ENCODE measurements at places on chromosomes 3 and 15.

DNA sequence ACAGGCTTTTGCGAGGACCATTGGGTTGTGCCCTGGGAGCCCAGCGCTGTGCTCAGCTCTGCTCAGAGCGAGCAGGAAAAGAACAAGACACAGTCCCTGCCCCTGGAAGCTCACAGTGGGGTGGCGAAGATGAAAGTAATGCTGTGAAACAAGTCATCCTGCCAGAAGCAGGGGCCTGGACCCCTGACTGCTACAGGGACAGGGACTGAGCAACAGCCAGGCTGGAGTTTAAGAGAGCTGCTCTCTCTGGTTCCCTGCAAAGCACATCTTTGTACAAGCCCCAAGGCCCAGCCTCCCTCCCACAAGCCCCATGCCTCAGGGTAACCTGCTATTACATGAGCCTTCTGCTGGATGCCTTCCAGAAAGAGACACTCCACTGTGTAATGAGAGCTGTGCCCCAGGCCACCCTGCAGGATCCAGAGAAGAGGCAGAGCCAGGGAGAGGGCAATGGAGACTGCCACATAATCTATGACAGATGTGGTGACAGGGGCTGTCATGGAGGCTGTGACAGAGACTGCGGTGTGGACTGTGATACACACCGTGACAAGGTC lies 7.1 kb upstream of the HCN4 start:
- DNase-seq, result no peak

DNA sequence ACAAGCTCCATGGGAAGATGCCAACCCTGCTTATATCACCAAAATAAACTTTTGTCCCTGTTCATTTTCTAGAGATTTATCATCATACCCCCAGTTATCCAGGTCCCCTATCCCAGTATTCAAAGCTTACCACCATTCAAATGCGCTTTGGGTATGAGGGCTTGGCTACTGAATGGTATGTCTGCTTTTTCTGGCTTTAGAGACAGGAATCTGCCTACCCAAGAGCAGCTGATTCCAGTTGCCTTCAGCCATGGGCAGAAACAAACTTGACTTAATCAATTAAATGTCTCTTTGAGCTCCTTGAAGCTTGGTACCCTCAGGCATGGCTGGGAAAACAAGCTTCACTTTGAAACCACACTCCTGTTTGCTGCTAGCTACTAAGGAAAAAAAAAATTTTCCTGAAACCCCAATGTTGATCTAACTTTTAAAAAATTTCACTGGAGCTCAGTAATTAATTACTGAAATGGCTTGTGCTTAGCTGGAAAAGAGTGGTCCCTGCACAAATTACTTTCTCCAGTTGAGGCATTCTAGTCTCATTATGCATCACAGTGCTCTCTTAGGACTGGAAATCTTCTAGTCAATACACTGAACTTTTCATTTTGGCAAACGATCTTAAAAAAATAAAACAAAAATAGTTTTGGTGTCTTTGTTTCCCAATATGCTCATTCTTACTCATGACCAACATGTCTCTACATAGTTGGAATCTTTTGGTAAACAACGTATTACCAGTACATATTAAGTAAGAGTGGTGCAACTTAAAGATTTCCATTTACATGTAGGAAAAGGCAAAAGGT lies 242.8 kb downstream of the DTWD1 start:
- DNase-seq, result no peak

- no peak for DNase-seq
These were observed 19.1 kb downstream of the GPR160 start for GRCh38 chr3:170056710-170057454.

- no peak for DNase-seq
These were observed 352.4 kb upstream of the ZNF385D start for GRCh38 chr3:22103423-22103822.

- DNase-seq, result no peak
These were observed 519 bp downstream of the ASB7 start for GRCh38 chr15:100602823-100603393.

DNA sequence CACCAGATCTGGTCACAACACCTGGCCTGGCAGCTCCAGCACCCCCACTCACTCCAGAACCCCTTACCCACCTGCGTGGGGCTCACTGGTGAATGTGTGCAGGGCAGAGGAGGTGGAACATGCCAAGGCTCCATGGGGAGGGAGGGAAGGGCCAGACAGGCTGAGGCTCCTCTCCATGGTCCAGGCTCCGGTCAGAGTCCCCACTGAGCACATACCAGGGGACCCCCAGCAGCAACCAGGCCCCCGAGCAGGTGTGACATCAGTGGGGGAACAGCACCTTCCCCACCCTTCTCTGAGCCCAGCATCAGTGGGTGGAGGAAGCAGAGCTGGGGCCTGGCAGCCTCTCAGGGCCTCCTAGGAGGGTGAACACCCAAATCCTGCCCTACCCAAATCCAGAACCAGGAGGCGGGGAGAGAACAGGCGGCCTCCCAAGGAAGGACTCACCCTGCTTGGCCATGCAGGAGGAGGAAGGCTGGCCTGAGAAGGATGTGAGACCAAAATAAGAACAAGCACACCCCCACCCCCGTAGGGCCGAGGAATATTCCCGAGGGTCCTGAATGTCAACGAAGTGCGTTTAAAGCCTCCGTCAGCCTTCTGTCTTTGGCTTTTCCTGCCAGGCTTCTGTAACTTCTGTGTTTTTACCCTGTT lies 1.1 kb upstream of the GP9 start:
- no peak for DNase-seq

- DNase-seq, result no peak
These were observed 64.4 kb upstream of the TBC1D5 start for GRCh38 chr3:17806876-17807275.

DNA sequence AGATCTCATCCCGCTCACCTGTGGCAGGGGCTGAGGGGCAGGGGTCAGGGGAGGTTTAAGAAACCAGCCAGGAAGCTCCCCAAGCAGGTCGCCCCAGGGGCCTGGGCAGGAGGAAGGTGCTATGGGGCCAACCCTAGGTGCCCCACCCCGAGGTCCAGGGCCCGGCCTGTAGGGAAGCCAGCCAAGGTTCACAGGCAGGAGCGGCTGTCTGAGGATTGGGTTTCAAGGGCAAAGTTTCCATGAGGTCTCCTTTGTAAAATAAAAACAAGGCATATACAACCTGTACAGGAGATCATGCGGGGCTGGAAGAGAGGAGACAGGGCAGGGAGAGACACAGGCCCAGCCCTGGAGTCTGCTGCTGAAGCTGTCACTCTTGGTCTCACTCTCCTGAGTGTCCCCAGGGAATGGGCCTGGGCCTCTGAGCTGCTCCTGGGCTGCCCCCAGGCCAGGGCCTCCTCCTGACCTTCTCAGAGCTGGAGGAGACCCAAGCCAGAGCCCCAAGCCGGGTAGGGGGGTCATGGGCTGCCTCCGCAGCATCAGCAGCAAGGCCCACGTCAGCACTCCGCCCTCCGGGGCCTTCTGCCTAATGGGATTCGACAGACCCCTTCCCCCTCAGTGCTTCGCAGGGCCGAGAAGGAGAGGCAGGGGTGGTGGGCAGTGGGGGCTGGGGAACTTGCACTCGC lies 5.5 kb downstream of the CPLX3 start:
- DNase-seq, result no peak
